ENCODE measurements at places on chromosomes 4 and X. TPM values are rescaled to one million over a fixed set of nuclear protein-coding genes. Genes with fewer than 3 reads are reported as not detected.
A peak's percentile ranks its signal among the peaks of the same experiment; 100 is the strongest.

The GATB gene
- 10.2 TPM for total RNA-seq

The ESX1 gene
- total RNA-seq = not detected

The MAGEH1 gene
- 25.7 TPM for total RNA-seq

The AIFM1 gene
- 29.2 TPM for total RNA-seq

DNA sequence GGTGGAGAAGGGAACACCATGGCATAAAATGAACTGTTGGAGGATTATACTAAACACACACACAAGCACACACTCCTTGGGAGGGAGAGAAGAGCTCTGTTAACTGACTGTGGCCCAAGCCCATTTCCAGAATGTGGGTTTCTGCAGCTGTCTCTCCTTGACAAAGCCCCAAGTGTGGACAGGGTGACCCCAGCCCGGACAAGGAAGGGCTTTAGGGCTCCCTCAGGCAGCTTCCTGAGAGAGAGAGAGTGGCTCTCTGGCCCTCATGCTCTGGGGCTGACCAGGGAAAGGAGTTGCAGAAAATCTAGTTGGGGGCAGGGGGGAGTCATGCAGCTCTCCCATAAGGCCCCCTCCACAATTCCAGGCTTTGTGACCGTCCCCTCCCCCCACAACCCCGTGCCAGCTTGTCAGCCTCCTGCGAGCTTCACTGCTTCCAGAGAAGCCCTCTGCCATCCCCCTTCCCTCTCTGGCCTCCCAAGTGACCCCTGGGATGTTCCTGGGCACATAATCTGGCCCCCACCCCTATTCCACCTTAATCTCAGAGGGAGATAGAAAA lies 590 bp downstream of the ARHGEF9 start:
- DNase-seq = no peak

The SPANXD gene
- total RNA-seq = not detected

DNA sequence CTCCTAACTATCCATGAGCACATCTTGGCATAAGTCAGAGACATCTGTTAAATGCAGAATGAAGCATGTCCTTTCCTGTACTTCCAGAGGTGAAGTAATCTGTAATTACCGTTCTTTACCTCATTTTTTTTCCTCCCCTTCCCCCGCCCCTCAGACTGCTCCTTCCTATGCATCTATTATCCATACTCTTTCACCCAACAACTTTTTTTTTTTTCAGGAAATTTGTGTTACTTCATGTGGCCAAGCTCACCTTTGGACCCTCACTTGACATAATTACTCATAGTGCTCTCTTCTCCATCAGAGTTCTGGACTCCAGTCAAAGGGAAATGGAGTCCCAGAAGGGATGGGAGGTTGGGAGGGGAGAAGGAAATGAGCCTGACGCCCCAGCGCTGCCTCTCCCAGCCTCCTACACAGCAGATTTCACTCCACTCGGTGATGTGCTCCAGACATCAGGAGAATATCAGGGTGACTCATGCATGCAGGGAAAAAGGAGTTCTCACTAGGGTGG lies 568.8 kb downstream of the STIM2 start:
- no peak for DNase-seq

- DNase-seq = no peak
Measured at GRCh38 chr4:39133623-39134022, 48.7 kb upstream of the WDR19 start.

- DNase-seq = no peak
Measured at GRCh38 chrX:131609480-131609879, 65.6 kb downstream of the OR13H1 start.

GRCh38 chrX:78665342-78665741 lies 6.2 kb upstream of the RTL3 start:
- no peak for DNase-seq

DNA sequence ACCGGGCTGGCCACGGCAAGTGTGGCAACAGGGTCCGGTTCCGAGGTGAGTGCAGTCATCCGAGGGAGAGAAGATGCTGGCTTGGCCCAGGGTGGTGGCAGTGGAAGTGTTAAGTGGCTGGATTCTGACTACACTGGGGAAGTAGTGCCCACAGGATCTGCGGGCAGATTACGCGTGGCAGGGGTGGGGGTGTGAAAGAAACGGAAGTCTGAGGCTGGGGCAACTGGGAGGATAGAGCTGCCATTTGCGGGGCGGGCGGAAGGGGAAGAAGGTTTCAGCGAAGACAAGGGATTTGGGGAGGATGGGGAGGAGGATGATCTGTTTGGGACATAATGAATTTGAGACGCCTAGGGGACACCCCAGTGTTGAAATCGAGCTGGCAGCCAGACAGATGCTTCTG lies 5.3 kb downstream of the RS1 start:
- DNase-seq = no peak

DNA sequence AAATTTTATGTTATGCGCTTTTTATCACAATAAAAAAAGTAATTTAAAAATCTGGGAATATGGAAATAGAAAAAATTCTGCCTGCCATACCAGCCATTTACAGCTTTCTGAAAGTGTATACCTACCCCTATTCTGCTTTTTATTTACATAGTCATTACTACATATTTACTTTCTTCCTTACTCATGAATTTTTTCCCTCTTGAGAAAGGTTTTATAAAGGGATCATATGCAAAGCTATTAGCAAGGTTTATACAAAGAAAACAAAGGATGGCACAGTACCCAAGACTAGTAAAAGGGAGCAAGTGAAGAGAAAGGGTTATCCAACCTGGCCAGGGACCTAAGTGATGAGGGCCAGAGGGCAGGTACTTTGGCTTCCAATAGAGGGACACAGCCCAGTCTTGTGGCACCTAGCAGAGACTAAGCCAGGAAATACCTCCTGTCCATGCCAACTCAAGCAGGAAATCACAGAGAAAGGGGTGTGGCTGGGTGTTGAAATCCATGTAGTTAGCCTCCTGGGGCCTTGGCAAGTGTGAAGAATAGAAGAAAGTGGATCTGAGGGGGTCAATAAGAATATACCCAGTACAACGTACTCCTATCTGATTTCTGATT lies 207.3 kb upstream of the VEGFC start:
- no peak for DNase-seq

The PGK1 gene
- total RNA-seq = 222 TPM

DNA sequence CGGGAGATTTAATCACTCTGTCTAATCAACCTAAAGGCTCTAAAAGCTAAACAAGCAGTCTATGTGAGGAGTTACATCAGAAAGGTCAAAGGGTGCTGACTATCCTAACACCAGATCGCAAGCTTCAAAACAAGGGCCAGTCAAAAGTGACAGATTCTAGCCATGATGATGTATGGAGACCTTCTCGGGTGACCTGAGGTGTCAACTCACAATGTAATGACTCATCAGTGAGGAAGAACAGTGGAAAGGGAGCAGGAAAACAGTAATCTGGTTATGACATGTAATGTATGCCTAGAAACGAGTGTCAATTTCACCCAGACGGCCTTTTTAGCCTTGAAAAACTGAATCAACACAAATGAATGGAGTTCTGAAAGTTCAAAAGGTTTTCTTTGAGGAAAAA lies 375.3 kb downstream of the IDS start:
- DNase-seq = no peak

The FREM3 gene
- not detected for total RNA-seq

DNA sequence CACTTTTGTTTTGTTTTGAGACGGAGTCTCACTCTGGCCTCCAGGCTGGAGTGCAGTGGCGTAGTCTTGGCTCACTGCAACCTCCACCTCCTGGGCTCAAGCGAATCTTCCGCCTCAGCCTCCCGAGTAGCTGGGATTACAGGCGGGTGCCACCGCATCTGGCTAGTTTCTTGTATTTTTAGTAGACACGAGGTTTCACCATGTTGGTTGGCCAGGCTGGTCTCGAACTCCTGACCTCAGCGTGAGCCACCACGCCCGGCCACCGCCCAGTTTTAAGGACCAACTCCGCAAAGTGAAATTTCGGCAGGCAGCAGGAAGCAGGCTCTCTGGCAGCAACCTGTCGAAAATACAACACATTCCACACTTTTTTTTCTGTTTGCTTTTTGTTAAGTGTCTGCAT lies 13.4 kb downstream of the DHRSX start:
- DNase-seq = peak; percentile 34

GRCh38 chr4:119238068-119238722 lies 25.7 kb downstream of the USP53 start:
- DNase-seq = no peak

GRCh38 chr4:25861951-25862410 lies 807 bp downstream of the SEL1L3 start:
- no peak for DNase-seq

The HS6ST2 gene
- 1.9 TPM for total RNA-seq

The TBC1D9 gene
- total RNA-seq = 46.5 TPM

- DNase-seq = no peak
Measured at GRCh38 chr4:71113294-71113693, 119.8 kb downstream of the DCK start.

DNA sequence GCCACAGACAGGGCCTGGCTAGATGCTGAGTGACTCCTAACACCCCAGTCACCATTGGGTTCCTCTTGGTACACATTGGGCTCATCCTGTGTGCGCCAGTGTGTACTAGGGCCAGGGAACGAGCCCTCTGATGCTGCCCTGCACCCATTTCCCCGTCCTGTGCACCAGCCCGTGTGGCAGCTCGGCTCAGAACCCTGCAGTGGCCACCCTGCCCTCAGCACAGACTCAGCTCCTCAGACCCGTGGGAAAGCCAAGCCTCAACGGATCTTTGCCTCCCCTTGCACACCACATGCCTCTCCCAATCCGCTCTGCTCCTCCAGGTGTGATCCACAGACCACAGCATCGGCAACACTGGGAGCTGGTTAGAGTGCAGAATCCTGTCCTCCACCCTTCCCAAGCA lies 38.6 kb downstream of the EVC start:
- no peak for DNase-seq

The FDCSP gene
- not detected for total RNA-seq

The CENPC gene
- 11.0 TPM for total RNA-seq

DNA sequence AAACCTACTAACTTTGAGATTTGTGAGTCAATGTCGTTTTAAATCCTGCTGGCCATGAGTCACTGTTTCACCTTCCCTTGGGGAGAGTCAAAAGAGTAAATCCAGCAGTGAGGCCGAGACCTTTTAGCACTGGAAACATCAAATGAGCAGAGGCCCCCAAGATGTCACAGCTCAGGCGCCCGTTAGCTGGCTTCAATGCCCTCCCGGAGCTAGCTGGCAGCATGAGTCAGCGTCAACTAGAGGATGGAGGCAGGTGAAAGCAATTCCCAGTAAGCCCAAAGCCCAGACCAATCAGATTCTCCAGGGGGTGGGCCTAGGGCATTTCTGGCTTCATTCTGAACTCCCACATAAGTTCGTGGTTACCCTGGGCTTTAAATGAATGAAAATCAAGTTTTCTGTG lies 170.9 kb downstream of the CLCN4 start:
- DNase-seq = no peak

The NHS gene
- total RNA-seq = 11.5 TPM

DNA sequence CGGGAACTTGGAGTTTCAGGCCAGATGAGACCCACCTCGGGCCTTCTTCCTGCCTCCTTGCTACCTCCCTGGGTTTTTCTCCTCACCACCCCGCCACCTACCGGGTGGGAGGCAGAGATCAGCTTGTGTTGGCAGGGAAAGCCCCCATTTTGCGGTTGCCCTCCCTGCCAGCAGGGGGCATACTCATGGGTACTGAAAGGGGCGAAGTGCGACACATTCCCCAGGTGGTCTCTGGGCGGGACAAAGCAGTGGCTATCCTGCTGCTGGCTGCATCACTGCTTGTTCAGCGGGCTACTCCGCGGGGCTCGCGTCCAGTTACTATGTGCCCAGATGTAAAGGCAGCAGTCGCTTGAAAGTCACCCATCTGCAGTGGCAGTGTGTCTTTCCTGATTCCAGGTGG lies 330.3 kb downstream of the PDHA2 start:
- DNase-seq = peak; percentile 69

The BEND2 gene
- not detected for total RNA-seq

- no peak for DNase-seq
Measured at GRCh38 chr4:106607558-106607957, 239.0 kb upstream of the GIMD1 start.

DNA sequence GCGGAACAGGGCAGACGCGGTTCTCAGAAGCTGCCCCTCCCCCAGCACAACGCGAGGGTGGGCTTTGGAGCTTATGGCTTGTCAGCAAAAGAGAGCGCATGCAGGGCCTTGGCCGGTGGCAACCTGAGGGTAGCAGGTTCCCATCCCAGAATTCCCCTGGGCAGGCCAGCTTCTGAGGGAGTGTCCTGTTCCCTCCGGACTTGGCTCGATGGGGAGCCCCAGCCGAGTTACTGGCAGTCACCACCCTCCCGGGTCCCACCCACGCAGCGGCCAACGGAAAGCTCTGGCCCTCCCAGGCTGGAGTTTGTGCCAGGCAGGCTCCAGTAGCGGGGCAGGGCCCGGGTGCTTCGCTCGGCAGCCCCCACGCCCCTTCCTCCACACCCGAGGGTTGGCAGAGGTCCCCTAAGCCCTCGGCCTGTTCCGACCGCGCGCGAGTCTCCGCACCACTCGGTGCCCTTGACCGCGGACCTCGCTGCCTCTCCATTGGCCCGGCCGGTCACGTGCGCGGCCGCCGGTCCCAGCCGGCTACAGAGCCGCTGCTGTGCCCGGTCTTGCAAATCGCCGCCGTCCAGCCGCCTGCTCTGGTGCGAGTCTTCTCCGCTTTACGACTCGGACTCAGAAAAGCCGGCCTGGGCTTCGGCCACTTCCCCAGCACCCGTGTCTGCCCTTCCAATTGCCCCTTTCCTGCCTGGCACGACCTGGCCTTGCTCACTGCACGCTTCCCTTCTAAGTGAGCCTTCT lies 20.9 kb upstream of the MTM1 start:
- DNase-seq = no peak

DNA sequence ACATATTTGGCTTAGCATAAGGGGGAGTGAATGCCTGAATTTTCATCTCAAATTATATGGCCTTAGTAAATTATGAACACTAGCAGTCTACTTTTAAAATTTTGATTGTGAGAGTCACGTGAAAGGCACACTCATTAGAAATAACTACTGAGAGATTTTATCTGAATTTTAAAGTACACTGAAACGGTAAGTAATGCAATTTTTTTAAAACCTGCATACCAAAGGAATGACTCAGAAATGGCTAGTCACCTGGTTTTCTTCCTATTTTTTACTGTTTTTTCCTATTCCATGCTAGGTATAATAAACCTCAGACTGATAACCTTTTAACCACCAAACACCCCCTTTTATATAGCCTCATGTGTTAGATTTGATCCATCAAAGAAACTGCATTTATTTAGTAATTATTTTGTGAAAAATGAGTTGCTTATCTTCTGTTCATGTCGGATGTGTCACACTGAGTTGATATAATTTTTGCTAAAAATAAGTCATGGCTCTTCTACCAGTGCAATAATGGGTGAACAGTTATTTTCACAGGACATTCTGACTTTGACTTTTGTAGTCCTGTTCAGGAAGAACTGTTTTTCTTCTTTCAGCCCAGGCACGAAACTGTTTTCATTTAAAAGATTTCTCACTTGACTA lies 40.4 kb downstream of the CPEB2 start:
- no peak for DNase-seq

DNA sequence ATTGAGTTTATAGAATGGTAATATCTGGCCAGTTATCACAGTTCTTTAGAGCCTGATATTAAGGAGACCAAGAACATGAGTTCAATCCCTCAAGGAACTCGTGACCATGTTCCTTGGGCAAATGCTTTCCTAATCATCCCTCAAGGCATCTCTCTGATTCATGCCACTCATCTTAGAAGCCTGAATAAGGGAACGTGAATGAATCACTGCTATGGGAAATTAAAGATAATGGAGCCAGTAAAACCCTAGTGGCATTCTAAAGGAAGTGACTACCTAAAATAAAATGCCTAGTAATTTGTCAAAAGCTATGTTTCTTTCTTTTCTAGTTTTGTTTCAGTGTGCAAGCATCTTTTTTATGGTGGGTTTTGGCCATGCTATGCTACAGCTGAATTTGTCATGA lies 1161.3 kb downstream of the C4orf33 start:
- no peak for DNase-seq

The FGG gene
- not detected for total RNA-seq
